ENCODE measurements at places on chromosomes 5 and 9.

DNA sequence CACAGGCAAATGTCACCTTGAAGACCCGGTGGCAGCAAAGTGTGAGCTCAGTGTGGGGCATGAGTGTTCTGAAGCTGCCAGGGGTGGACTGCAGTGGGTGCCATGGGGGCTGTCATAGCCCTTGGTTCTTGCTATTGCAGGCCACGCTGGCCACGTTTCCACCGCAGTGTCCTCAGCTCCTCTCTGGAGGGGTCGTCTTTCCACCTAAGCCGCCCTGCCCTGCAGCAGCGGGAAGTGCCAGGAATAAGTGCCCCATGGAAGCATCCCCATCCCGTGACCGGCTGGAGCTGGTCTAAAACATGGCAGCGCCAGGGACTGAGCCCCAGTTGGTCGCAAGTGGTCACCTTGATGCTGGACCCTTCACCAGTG lies 6.9 kb downstream of the OBP2B start:
- DNase-seq: peak; percentile 23

DNA sequence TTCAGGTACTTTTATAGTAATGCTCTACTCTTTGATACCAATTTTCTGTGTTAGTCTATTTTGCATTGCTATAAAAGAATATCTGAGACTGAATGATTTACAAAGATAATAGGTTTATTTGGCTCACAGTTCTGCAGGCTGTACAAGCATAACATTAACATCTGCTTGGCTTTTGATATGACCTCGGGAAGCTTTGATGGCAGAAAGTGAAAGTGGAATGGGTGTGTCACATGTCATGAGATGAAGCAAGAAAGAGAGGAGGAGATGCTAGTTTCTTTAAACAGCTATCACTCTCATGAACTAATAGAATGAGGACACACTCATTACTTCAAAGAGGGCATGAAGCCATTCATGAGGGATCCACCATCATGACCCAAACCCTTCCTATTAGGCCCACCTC lies 270.9 kb upstream of the IL12B start:
- no peak for DNase-seq

- DNase-seq: no peak
Measured at GRCh38 chr9:7115606-7116005, 357.8 kb downstream of the KDM4C start.

GRCh38 chr9:105842023-105842644 lies 147.8 kb downstream of the TMEM38B start:
- no peak for DNase-seq

DNA sequence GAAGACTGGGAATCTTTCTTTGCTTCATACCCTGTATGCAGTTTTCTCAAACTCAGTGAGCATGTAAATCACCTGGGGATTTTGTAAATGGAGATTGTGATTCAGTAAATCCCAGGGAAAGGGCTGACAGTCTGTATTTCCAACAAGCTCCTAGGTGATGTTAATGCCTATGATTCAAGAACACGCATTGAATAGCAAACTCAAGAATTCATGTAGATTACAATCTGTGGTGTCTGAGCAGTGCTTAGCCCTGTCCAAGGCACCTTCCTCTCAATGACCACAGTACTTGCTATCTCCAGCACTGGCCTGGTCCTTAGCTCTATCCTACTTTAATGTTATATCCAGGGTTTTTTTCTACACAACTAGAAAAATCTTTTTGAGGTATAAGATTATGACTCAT lies 721.4 kb upstream of the MEF2C start:
- no peak for DNase-seq

GRCh38 chr5:159741829-159742322 lies 174.4 kb upstream of the ADRA1B start:
- DNase-seq: no peak

GRCh38 chr5:154517181-154517580 lies 39.2 kb upstream of the HAND1 start:
- no peak for DNase-seq

GRCh38 chr9:6199596-6199995 lies 16.0 kb upstream of the IL33 start:
- no peak for DNase-seq

DNA sequence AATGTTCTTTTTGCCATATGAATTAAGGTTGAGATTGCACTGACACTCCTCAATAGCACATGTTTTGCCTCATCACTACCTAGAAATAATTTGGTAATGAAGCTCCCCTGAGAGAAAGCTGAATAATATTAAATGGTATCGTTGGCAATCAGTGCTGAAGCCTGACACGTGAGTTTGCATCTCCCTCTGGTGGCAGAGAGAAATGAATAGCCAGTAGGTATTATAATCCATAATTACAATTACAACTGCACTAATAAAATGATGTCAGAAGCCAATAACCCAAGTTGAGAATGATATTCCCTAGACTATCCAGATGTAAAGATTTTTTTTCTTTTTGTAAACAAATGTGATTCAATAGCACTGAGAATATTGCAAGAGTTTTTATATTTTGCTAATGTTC lies 700.3 kb downstream of the PTPRD start:
- no peak for DNase-seq

All from activated CD8-positive, alpha-beta memory T cell treated with anti-CD3 and anti-CD28 coated beads, Interleukin-2, amount 50 U/mL, for 48 hours (primary cell).